ENCODE measurements at places on chromosomes 11 and 22. TPM values are rescaled to one million over a fixed set of nuclear protein-coding genes. Genes with fewer than 3 reads are reported as not detected.
A peak's percentile ranks its signal among the peaks of the same experiment; 100 is the strongest.

Gene APOL5
- total RNA-seq, result not detected

Gene OR4A16
- 3.0 TPM for total RNA-seq

Gene VSIG2
- total RNA-seq, result not detected

Gene PIWIL4
- 2.5 TPM for total RNA-seq

Gene KDM4E
- not detected for total RNA-seq

Gene DDTL
- total RNA-seq, result not detected

Gene ZC3H12C
- 21.7 TPM for total RNA-seq

- no peak overlapping the region for H3K27ac ChIP-seq
- no peak for DNase-seq
- H3K4me1 ChIP-seq, result no peaks in the 10 kb centered on the region
- H3K4me3 ChIP-seq, result no peak overlapping the region
- H3K36me3 ChIP-seq, result no peaks in the 10 kb centered on the region
Measured at GRCh38 chr11:120808616-120809050, 215.3 kb upstream of the TBCEL start.

DNA sequence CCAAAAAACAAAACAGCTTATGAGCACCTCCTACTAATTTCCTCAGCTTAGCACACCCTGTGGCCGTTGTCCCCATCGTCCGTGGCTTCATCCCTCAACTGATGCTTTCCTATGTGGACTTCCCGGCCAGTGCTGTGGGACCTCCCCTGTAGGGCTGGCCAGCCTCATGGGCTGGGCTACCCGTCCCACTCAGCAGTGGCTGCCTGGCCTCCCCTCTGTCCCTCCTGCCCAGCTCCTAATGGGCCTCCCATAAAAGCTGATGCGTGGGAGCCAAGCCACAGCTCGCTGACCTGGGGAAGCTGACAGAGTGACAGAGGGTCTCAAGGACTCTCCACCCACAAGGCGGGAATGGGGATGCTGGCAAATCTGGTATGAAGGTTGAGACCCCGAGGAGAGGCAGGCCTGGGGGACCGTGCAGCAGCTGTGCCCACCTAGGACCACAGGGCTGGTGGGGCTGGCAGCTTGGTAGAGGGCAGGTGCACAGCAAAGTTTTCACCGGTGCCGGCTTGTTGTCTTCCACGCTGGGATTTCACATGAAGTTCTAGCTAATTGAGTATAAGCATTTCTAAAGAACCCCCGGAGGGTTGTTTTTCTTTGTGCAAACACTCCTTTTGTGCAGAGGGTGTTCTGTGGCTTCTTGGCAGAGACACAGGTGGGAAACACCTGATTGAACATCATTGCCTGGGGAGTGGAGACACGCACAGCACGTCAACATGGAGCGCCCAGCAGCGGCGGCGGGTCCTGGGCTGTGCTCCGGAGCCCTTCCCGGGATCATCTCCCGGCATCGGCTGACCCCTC, 23.2 kb downstream of the TBX1 start:
- H3K27ac ChIP-seq, result no peak overlapping the region
- H3K36me3 ChIP-seq, result no peaks in the 10 kb centered on the region
- H3K27me3 ChIP-seq, result no peaks in the 10 kb centered on the region
- H3K4me3 ChIP-seq, result no peak overlapping the region

GRCh38 chr11:2518983-2519340, 74.2 kb downstream of the KCNQ1 start:
- H3K27ac ChIP-seq, result no peak overlapping the region
- no peaks in the 10 kb centered on the region for H3K4me1 ChIP-seq
- no peaks in the 10 kb centered on the region for H3K36me3 ChIP-seq
- no peak overlapping the region for H3K4me3 ChIP-seq
- no peak for DNase-seq

DNA sequence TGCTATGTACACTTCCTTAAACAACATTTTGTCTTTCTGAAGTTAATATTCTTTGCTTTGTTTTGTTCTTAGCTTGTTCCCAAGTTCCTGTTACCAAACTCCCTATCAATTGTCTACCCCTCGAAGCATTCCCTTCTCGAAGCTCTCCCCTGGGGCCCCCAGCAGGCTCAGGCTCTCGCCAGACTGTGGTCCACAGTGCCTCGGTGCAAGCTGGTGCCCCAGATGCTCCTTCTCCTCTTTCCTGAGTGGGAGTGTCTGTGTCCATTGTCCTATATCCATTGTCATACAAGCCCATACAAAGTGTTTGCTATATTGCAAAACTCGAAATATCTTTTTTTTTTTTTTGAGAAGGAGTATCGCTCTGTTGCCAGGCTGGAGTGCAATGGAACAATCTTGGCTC, 51.7 kb upstream of the RTL6 start:
- no peaks in the 10 kb centered on the region for H3K27me3 ChIP-seq
- no peak overlapping the region for H3K27ac ChIP-seq
- no peak overlapping the region for H3K4me3 ChIP-seq
- H3K4me1 ChIP-seq, result no peaks in the 10 kb centered on the region
- no peaks in the 10 kb centered on the region for H3K36me3 ChIP-seq

- H3K4me3 ChIP-seq, result no peak overlapping the region
- peaks cover 85% of the 10 kb centered on the region for H3K36me3 ChIP-seq
- DNase-seq, result no peak
- H3K27me3 ChIP-seq, result no peaks in the 10 kb centered on the region
Measured at GRCh38 chr11:10762185-10762584, 11.1 kb downstream of the CTR9 start.

- H3K27ac ChIP-seq, result no peak overlapping the region
- H3K4me3 ChIP-seq, result no peak overlapping the region
- no peaks in the 10 kb centered on the region for H3K27me3 ChIP-seq
- no peaks in the 10 kb centered on the region for H3K4me1 ChIP-seq
- no peak for DNase-seq
Measured at GRCh38 chr22:28154861-28155260, 235.8 kb upstream of the PITPNB start.

DNA sequence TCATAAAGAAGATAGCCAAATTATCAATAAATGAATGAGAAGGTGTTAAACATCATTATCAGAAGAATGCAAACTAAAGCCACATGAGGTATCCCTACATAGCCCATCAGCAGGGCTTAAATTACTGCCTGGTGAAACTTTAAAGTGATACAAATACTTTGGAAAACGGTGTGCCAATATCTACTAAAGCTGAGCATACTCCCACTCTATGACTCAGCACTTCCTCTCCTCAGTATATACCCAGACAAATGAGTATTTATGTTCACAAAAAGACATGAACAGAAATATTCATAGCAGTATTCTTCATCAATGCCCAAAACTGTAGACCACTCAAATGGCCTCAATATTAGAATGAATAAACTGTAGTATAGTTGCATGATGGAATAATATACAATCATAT, 284.6 kb upstream of the ZC3H12C start:
- H3K27me3 ChIP-seq, result no peaks in the 10 kb centered on the region
- DNase-seq, result peak; percentile 26
- H3K4me3 ChIP-seq, result no peak overlapping the region
- H3K36me3 ChIP-seq, result no peaks in the 10 kb centered on the region
- H3K4me1 ChIP-seq, result no peaks in the 10 kb centered on the region

- H3K36me3 ChIP-seq, result no peaks in the 10 kb centered on the region
- peak; percentile 57 for DNase-seq
- peaks cover 34% of the 10 kb centered on the region for H3K4me1 ChIP-seq
- peak overlapping the region; percentile 3 for H3K27ac ChIP-seq
- no peak overlapping the region for H3K4me3 ChIP-seq
- no peaks in the 10 kb centered on the region for H3K27me3 ChIP-seq
Measured at GRCh38 chr11:87033561-87033960, 4.2 kb upstream of the TMEM135 start.

DNA sequence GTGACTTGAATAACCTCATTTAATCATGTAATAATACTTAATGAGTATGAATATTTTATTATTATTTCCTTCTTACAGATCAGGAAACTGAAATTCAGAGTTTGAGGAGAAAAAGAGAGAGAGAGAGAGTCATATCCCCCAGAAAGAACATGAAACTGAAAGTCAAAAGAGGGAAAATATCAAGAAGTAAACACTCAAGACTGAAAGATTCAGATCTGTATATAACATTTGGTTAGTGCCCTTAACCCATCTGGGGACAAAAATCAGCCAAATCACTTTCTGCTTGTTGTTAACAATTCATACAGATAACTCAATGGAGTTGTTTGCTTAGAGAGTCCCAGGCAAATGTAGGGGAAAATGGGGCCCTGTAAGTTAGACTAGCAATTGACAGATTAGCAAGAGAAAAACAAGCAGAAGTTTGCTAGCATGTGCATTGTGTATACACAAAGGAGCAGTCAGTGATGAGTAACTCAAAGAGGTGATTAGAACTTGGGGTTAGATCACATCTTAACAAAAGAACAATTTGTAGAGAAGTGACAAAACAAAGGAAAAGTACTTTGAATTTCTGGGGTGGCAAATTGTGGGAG, 25.9 kb upstream of the MMP13 start:
- no peak for DNase-seq
- H3K27me3 ChIP-seq, result no peaks in the 10 kb centered on the region
- H3K4me3 ChIP-seq, result no peak overlapping the region
- H3K36me3 ChIP-seq, result no peaks in the 10 kb centered on the region

GRCh38 chr11:11978098-11978637, 30.3 kb downstream of the DKK3 start:
- no peaks in the 10 kb centered on the region for H3K36me3 ChIP-seq
- H3K4me3 ChIP-seq, result no peak overlapping the region
- no peaks in the 10 kb centered on the region for H3K27me3 ChIP-seq
- DNase-seq, result no peak

GRCh38 chr11:122750049-122750448, 88.3 kb upstream of the CRTAM start:
- DNase-seq, result no peak
- no peak overlapping the region for H3K27ac ChIP-seq
- H3K4me3 ChIP-seq, result no peak overlapping the region
- no peaks in the 10 kb centered on the region for H3K36me3 ChIP-seq

- peaks cover 29% of the 10 kb centered on the region for H3K4me1 ChIP-seq
- H3K36me3 ChIP-seq, result no peaks in the 10 kb centered on the region
- no peak overlapping the region for H3K27ac ChIP-seq
- H3K4me3 ChIP-seq, result no peak overlapping the region
- DNase-seq, result peak; percentile 75
Measured at GRCh38 chr11:100562128-100562527, 125.0 kb upstream of the ARHGAP42 start.

GRCh38 chr11:109958821-109959166, 134.4 kb upstream of the ZC3H12C start:
- H3K4me1 ChIP-seq, result peaks cover 41% of the 10 kb centered on the region
- no peak overlapping the region for H3K4me3 ChIP-seq
- H3K27me3 ChIP-seq, result no peaks in the 10 kb centered on the region
- no peak for DNase-seq
- no peaks in the 10 kb centered on the region for H3K36me3 ChIP-seq

GRCh38 chr11:19808076-19808911, 95.7 kb downstream of the NAV2 start:
- no peak overlapping the region for H3K4me3 ChIP-seq
- H3K4me1 ChIP-seq, result no peaks in the 10 kb centered on the region
- no peak for DNase-seq
- H3K36me3 ChIP-seq, result no peaks in the 10 kb centered on the region
- no peak overlapping the region for H3K27ac ChIP-seq
- H3K27me3 ChIP-seq, result no peaks in the 10 kb centered on the region

- H3K4me1 ChIP-seq, result no peaks in the 10 kb centered on the region
- H3K36me3 ChIP-seq, result no peaks in the 10 kb centered on the region
- no peak overlapping the region for H3K27ac ChIP-seq
- H3K27me3 ChIP-seq, result no peaks in the 10 kb centered on the region
Measured at GRCh38 chr11:71426413-71426812, 21.8 kb downstream of the DHCR7 start.

DNA sequence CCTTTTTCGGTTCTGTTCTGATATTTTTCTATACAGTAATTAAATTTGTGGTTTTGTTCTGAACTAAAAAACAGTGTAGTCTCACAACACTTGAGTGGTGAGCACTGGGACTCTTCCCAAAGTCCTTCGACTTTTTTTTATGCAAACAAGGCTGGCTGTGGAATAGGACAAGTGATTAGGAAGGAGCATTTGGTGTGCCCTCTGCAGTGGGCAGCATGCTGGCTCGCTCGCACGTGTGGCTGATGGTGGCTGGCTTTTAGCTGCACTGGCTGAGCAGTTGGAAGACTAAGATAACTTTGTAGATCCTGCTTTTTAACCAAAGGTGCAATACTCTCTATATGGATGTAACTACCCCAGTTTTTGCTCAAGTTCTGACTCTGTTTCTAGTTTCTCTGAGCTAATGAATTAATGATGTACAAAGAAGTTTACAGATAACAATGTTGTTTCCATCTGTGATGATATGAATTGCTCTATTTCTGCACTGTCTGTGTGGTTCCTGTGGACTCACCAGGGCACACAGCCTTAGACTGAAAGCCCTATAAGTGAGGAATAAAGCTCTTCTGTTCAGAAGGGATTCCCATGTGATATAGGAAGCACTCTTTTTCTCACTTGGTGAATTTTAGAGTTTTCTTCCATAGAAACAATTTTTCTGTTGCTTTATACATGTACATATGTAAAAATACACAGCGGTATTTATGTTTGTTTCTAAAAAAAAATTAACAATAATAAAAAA, 143.1 kb upstream of the RASSF10 start:
- peaks cover 44% of the 10 kb centered on the region for H3K4me1 ChIP-seq
- H3K27me3 ChIP-seq, result no peaks in the 10 kb centered on the region
- H3K27ac ChIP-seq, result no peak overlapping the region
- DNase-seq, result no peak

DNA sequence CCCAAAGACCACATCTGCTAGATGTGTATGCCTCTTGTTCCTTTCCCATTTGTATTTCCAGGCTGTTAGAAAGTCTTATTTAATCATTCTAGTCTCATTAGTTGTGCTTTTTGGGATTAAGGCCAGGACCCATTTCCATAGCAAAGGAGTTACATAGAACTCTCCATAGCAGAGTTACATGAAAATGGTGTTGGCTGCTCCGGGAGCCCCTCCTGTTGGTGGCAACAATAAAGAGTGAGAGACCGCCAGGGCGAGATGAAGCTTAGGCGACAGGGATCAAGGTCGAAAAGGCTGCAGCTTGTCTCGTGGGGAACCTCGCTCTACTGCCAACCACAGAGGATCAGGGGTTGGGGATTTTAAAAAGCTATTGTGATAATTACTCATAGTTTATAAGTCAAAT, 58.3 kb downstream of the GRIK4 start:
- H3K27me3 ChIP-seq, result peaks cover 10% of the 10 kb centered on the region
- no peaks in the 10 kb centered on the region for H3K4me1 ChIP-seq
- no peak overlapping the region for H3K4me3 ChIP-seq
- H3K36me3 ChIP-seq, result no peaks in the 10 kb centered on the region
- H3K27ac ChIP-seq, result no peak overlapping the region
- DNase-seq, result no peak

DNA sequence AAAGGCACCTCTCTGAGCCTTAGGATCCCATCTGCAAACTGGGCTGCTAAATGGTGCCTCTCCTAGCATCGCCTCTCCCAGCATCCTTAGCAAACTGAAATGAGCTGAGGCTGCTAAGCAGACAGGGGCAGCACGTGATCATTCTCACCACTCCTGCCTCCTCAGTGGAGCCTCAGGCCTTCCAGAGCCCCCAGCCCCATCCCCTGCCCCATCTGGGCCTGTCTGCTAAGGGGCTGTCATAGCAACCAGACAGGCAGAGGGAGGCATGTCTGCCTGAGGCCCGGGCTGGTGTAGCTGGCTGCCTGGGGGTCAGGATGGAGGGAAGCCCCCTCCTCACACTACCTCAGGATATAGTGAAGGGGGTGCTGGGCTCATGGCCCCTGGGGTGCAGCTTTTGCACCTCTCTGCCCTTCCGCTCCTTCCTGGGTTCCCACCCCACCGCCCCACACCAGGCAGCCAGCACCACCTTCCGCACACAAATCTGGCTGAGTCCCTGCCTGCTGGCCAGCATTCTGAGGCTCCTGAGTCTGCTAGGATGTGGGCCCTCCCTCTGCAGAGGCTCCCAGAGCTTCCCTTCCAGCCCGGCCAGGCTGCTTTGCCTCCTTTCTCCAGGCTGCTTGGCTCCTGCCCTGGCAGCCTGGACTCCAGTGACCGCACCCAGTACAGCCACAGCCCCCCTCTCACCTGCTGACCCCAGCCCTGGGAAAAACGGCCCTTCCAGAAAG, 47.5 kb upstream of the TTLL12 start:
- no peaks in the 10 kb centered on the region for H3K4me1 ChIP-seq
- H3K36me3 ChIP-seq, result no peaks in the 10 kb centered on the region
- H3K27me3 ChIP-seq, result no peaks in the 10 kb centered on the region
